ENCODE measurements at places on chromosomes 13 and 19.
A peak's percentile ranks its signal among the peaks of the same experiment; 100 is the strongest.

DNA sequence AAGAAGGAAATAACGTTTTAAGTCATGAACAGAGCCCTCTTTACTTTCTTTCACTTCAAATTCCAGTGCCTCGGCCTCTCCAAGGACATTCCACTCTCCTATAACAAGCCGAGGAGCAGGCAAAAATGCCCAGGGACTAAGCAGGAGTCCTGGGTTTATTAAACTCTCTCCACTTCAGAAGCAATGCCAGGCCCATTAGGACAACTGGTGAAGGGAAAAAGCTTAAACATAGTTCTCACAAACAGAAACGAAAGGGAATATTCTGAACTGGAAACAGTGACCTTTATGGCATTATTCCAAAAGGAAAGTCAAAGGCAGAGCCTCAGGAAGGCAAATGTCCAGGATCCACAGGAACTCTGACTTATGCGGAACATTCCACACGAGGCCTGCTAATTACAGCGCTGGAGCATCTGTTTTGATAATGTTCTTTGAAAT, 30.9 kb upstream of the MED4 start:
- no peak for DNase-seq

GRCh38 chr19:42066075-42066754, 3.8 kb downstream of the GRIK5 start:
- DNase-seq = no peak

DNA sequence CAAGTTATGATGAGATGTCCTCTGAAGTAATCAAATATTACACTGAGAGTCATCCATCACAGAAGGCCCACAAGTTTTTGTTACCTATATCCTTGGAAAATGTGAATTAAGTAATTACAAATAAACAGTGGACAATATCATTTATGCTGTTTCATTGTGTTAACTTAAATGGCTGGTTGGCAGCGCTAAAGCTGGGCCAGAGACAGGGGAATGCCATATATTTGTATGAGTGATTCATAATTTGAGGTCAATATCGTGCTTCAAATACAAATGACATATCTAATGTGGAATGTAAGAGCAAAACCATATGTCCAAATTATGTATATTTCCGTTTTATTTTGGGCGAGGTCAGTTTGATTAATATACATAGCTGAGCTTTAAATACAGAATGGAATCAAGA, 1556.2 kb downstream of the SLITRK5 start:
- no peak for DNase-seq

GRCh38 chr13:113506025-113506685, 15.6 kb upstream of the DCUN1D2 start:
- DNase-seq = no peak

DNA sequence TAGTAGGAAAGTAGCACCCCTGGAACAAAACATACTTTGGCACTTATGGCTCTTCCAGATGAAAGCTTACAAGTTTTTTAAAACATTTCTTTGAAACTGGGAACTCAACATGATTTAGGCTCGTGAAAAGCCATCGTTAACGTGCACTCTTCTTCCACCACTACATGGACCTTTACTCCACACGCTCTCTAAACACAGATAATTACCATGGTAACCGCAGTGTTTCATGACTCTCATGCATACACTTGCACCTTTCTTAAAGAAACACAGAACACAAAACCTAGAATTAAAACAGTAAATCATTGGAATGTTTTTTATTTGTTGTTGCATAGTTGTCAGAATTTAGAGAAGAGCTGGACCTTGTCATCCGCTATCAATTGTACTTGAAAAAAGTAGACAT, 154.3 kb downstream of the FGF9 start:
- no peak for DNase-seq

GRCh38 chr19:40320558-40320935, 27.6 kb downstream of the C19orf47 start:
- DNase-seq = no peak

- DNase-seq = peak; percentile 86
Observed at GRCh38 chr19:39401549-39402345, 4.9 kb upstream of the ZFP36 start.

DNA sequence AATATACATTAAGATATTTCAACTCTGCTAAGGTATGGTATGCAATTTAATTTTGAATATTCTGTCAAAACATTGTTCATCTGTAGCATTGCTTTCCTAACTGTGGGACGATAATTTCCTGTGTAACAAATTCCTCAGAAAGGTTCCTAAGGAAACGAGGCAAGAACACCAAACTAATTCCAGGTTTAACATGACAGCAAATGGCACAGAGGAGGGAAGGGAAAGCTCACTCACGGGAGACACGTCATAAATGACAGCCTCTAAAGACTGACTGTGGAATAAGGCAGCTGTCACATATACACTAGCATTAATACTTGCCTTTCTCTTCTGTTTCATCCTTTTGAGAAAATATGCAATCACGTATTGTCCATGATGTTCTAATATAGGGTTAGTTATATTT, 380.6 kb downstream of the LIG4 start:
- no peak for DNase-seq

DNA sequence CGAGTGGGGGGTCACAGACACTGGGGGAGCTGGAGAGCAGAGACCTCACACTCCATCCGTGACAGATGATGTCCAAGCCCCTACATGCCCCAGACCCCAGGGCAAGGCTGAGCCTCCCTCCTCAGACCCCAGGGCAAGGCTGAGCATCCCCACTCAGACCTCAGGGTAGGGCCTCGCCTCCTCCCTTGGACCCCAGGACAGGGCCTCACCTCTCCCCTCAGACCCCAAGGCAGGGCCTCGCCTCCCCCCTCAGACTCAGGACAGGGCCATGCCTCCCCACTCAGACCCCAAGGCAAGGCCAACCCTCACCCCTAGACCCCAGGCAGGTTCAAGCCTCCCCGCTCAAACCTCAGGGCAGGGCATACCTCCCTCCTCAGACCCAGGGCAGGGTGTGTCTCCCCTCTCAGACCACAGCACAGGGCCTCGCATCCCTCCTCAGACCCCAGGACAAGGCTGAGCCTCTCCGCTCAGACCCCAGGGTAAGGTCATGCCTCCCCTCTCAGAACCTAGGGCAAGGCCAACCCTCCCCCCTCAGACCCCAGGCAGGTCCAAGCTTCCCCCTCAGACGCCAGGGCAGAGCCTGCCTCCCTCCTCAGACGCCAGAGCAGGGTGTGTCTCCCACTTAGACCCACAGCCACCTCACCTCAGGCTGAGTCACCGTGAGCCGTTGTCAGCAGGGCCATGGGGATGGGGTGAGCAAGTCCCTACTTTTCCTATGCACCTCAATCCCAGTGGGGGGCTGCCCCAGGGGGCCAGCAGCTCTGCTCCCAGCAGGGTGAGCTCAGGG, 1.7 kb upstream of the S1PR4 start:
- peak; percentile 74 for DNase-seq

DNA sequence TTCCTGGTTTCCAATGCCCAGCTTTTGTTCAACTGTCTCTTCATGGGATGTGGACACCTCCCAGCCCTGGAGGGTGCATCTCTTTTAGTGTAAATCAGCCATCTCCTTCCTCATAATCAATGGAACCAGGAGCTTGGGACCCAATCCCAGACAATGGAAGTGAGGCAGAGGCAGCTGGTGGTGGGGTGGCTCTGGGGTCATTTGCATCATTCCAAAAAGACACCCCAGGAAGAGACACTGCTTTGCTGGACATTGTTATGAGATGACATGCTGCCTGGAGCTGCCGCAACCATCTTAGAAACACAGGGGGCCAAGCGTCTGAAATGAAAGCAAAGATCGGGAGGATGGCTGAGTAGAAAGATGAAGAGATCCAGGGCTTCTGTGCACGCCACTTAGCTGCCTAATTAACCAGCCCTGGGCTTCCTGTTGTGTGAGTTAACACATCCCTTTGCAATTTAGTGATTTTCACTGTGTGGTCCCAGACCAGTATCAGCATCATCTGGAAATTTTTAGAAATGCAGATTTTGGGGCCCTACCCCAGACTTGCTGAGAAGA, 36.1 kb downstream of the IRS2 start:
- DNase-seq = no peak

DNA sequence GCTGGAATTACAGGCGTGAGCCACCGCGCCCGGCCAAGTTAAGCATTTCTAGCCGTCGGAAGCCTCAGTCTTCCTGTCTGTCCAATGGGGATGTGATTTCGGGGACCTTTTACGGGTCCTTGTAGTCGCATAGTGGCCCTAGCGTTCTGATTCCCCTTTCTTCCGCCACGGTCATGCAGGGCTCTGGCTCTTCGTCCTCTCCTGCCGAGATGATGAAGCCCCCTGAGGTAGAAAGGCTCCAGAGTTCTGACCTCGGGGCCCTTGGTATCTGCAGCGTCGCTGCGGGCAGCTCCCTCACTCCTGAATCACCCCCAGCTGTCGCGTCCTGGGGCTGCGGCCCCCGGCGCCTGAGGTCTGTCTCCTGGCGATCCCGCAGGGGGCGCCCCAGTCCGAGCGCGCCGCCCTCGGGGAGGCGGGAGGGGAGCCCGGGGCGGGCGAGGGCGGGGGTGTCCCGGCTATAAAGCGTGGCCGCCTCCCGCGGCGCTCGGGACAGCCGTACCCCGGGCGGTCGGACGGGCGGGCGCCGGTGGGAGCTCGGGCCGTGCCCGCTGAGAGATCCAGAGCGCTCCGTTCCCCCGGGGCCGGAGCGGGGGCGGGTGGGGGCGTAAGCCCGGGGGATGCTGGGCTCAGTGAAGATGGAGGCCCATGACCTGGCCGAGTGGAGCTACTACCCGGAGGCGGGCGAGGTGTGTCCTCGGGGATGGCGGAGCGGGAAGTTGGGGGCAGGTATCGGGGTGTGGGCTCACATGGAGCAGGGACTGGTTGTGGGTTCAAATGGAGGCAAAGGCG, at the start of gene FOXA3:
FOXA3 (plus strand) TSS at position 487 of the 789 bp plus-strand sequence; CDS start at position 618, 131 bp downstream.
- DNase-seq = peak; percentile 47

- DNase-seq = no peak
Observed at GRCh38 chr19:8657869-8658268, 27.4 kb downstream of the NFILZ start.

DNA sequence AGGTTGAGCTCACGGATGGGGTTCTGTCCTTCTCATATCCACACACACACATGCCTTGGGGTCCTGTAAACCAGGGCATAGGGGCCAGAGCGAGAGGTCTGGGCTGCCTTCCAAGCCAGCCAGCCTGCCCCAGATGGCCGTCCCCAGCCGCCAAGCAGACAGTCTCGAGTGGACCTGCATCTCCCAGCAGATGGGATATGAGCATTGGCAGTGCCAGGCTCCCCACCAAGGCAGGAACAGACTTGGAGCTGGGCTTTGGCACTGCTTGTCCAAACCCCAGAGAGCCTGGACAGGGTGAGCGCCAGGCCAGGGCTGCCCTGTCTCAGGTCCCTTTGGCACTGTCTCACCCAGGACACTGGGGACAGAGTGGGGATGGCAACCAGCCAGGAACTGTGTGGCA, 130.4 kb downstream of the DPF1 start:
- no peak for DNase-seq

DNA sequence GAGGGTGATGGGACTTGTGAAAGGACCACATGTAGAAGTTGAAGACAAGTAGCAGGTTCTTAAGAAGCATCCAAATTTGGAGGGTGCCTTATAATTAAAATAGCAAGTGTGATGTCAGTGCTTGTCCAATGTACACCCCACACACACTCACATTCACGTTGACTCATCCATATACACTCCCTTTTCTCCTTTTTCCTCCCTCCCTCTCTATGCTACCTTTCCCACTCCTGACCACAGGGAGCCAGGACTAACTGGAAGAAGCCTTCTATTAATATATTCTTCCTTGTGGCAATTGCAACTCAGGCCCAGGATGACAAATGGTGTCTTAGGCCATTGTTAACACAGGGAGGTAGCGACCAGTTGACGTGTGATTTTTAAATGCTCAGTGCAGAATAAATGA, 16.3 kb upstream of the GPR183 start:
- no peak for DNase-seq

Measured in CD4-positive, alpha-beta T cell treated with Interleukin-6 at 100 ng/mL for 8 hours (primary cell).